ENCODE measurements at places on chromosomes 4 and X. TPM values are rescaled to one million over a fixed set of nuclear protein-coding genes. Genes with fewer than 3 reads are reported as not detected.

TMSB15B gene
- 9.1 TPM for total RNA-seq

GUCY1A1 gene
- total RNA-seq: 16.6 TPM

CABS1 gene
- not detected for total RNA-seq

SLITRK4 gene
- 0.66 TPM for total RNA-seq

VCX2 gene
- total RNA-seq: not detected

DNA sequence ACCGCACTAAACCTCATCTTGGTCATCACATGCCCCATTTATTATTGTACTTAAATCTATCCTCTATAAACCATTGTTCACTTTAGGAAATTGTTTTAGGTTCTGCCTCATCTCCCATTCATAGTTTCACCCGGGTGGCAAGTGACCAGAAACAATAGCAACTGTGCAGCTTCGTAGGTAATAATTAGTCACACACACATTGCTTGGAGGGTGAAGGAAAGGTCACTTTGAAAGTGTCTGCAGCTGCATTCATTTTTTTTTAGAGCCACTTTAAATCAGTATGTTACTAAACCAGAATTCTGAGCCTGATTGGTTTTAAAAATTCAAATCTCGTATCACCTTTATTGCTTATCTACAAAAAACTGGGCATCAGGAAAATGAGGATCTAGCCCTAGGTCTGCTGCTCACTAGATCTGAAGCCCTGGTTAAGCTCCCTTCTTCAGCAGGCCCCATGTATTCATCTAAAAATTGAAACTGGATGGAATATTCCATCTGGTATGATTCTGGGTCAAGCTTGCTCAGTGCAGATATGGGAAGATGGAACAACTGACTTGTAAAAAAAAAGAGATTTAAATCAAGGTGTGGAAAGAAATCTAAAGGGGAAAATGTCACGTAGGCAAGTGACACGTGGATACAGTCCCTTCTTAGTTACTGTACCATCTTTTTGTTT lies 62.4 kb downstream of the LIMCH1 start:
- DNase-seq: no peak

DNA sequence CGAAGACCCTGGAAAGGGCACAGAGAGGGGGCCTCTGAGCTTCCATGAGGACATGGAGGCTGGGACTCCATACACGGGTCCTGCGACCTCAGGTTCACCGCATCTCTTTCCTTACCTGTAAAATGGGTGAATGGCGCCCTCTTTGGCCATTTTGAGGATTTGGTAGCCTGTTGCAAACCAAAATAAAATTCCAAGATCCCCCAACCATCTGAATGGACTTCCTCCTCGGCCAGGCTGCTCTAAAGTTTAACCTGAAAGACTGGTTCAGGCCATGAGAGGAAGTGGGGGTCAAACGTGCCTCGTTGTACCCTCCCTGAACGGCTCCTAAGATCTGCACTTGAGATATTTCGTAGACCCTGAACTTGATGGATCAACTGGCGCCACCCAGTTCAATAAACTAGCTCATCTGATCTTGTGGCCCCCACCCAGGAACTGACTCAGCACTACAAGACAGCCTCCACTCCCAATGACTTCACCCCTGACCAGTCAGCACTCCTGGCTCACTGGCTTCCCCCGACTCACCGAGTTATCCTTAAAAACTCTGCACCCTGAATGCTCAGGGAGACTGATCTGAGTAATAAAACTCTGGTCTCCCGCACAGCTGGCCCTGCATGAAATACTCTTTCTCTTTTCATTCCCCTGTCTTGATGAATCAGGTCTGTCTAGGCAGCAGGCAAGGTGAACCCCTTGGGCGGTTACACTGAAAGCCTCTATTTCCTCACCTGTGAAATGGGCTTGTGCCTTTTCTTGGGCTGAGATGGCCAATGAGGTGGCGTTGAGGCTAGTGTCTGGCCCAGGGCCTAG lies 32.9 kb upstream of the GPR78 start:
- DNase-seq: no peak

DNA sequence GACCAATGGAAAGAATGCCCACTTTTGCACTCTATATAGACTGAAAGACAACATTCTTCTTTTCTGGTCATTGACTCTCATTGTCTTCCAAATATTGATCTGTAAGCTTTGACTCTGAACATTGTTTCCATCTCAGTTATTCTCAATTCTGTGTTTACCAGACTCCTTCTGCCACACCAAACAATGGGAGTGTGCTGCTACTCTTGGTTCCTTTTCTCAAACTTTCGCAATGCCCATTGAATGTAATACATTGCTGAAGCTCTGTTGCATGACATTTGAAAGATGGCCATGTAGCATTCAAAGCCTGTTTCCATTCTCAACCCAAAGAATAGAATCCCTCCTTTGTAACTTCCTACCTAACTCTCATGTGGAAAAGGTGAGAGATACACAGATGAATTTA lies 136.2 kb downstream of the BTC start:
- no peak for DNase-seq

GRCh38 chrX:133985164-133985966 lies at the start of gene GPC3:
Gene GPC3, minus strand, starts transcription at chrX:133985594.
- peak; percentile 44 for DNase-seq

GRCh38 chrX:103782640-103783039 lies 6.0 kb downstream of the PLP1 start:
- no peak for DNase-seq

DNA sequence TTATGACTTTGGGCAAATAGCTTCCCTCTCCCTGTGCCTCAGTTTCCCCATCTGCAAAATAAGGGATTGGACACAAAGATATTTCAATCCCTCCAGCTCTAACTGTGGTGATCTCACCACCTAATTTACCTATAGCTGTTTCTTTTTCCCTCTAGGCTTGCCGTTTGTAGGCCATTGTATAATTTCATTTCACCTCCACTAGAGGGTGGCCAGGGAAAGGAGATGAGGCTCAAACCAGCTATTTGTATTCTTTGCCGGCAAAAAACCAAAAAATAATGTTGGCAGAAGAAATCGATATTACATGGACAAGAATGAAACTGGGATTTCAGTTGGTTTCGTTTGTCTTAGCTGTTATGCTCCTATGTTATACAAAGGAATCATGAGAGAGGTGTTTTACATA lies 36.1 kb upstream of the DOCK11 start:
- peak; percentile 7 for DNase-seq

All from thymus (tissue), 14 donors.